ENCODE measurements at places on chromosomes 11 and 22. TPM values are rescaled to one million over a fixed set of nuclear protein-coding genes. Genes with fewer than 3 reads are reported as not detected.

GRCh38 chr11:77386178-77386577, 84.7 kb upstream of the GDPD4 start:
- no peak overlapping the region for H3K27ac ChIP-seq
- H3K4me1 ChIP-seq, result peaks cover 3% of the 10 kb centered on the region

GRCh38 chr22:16717699-16718558, 107.3 kb downstream of the XKR3 start:
- no peaks in the 10 kb centered on the region for H3K4me1 ChIP-seq
- DNase-seq, result no peak
- H3K27ac ChIP-seq, result no peak overlapping the region
- H3K36me3 ChIP-seq, result no peaks in the 10 kb centered on the region
- no peak overlapping the region for H3K4me3 ChIP-seq

Gene DDT
- total RNA-seq, result 119 TPM

Gene MOGAT2
- total RNA-seq, result not detected

Data from activated CD8-positive, alpha-beta T cell treated with anti-CD3 and anti-CD28 coated beads for 36 hours (primary cell).